Heart left ventricle (tissue), 16 donors: ENCODE measurements at places on chromosomes 11 and 22. TPM values are rescaled to one million over a fixed set of nuclear protein-coding genes. Genes with fewer than 3 reads are reported as not detected.

BARX2 gene
- not detected for total RNA-seq

GP1BB gene
- total RNA-seq = 1.4 TPM

IGSF22 gene
- 0.92 TPM for total RNA-seq

PLAAT5 gene
- 1.4 TPM for total RNA-seq

TMEM86A gene
- total RNA-seq = 2.3 TPM

GRCh38 chr11:1994121-1994520, 3.5 kb downstream of the H19 start:
- H3K4me3 ChIP-seq = no peak overlapping the region
- H3K36me3 ChIP-seq = no peaks in the 10 kb centered on the region
- no peaks in the 10 kb centered on the region for H3K4me1 ChIP-seq
- H3K27me3 ChIP-seq = no peaks in the 10 kb centered on the region
- no peak overlapping the region for H3K27ac ChIP-seq

DNA sequence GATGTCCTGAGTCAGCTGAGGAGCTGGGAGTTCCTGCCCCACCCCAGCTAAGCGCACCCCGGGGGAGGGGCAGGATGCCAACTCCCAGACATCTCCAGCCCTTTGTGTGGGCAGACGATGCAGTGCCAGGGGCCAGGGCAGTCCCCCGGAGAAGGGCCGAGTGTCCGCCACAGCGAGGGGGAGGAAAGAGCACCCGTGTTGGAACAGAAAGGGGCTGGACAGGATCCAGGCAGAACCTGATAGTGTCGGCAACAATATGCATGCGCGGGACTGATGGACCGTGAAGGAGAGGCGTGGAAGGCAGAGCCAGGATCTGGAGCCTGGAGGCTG, 1434.7 kb downstream of the BRD1 start:
- DNase-seq = no peak
- H3K4me3 ChIP-seq = no peak overlapping the region
- H3K4me1 ChIP-seq = no peaks in the 10 kb centered on the region
- no peaks in the 10 kb centered on the region for H3K36me3 ChIP-seq

DNA sequence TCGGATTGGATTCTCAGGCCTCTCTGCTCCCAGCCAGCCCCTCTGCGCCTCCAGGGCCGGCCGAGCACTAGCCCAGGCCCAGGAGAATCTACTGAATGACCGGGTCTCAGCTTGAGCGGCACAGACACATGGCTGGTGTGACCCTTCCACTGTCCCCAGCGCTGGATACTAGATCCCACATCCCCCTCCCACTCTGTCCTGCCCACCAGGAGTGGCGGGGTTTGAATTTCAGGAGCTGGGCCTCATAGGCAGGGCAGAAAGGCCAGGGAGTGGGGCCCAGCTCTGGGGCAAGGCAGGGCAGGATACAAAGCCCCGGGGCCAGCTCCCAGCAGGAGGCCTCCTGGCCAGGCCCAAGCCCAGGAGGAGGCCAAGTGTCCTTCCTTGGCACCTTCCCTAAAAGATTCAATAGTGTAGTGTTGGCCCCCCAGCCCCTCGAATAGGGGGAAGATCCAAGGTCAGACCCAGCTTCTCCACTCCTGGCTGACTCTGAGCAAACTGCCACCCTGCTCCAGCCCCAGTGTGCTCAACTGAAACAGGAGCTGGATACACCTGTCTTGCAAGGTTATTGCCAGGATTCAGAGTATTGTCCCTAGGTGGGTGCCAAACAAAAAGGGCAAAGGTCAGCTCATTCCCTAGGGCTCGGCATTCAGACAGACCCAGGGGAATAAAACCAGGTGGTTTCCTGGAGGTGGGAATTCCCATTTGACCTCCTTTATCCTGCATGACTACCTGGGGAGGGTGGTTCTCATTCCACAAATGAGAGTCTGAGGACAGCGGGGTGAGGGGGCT, 22.5 kb upstream of the TCF20 start:
- H3K27me3 ChIP-seq = no peaks in the 10 kb centered on the region
- no peak overlapping the region for H3K4me3 ChIP-seq
- no peak for DNase-seq
- no peaks in the 10 kb centered on the region for H3K36me3 ChIP-seq
- no peaks in the 10 kb centered on the region for H3K4me1 ChIP-seq

DNA sequence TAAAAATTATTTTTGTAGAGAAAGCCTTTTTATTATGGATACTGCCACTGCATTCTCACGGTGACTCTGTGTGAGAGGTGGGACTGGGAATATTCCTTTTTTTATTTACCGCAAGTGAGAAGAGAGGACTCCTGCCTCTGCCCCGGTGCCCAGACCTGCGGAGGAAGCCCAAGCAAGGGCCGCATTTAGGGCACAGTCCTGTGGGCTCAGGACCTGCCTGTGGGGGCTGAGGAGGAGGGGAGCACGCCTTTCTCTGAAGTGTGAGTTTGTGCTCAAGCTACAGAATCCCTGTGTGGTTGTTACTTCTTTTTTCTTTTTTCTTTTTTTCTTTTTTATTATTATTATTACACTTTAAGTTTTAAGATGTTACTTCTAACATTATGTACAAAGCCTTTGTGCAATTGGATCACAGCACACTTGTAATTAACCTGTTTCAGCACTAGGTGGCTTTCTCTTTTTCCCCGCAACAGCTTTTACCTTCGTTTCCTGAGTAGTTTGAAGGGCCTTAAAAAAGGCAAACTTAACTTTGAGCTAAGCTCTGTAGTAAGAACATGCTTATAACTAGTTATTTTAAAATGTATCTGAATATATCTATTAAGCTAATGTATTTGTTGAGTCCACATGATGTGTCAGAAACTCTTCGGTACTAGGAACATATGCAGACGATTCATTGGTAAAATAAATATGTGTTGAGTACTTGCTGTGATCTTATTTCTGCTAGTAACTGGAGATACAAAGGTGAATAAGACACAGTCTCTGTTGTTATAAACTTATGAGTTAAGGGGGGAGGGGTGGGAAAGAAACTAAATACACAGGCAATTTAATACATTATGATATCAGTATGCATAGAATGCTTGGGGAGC, 18.3 kb downstream of the AMOTL1 start:
- no peak overlapping the region for H3K4me3 ChIP-seq
- no peaks in the 10 kb centered on the region for H3K27me3 ChIP-seq
- H3K36me3 ChIP-seq = no peaks in the 10 kb centered on the region
- DNase-seq = no peak

- DNase-seq = no peak
- no peaks in the 10 kb centered on the region for H3K27me3 ChIP-seq
- H3K36me3 ChIP-seq = no peaks in the 10 kb centered on the region
Measured at GRCh38 chr11:115872416-115872815, 368.2 kb upstream of the CADM1 start.

DNA sequence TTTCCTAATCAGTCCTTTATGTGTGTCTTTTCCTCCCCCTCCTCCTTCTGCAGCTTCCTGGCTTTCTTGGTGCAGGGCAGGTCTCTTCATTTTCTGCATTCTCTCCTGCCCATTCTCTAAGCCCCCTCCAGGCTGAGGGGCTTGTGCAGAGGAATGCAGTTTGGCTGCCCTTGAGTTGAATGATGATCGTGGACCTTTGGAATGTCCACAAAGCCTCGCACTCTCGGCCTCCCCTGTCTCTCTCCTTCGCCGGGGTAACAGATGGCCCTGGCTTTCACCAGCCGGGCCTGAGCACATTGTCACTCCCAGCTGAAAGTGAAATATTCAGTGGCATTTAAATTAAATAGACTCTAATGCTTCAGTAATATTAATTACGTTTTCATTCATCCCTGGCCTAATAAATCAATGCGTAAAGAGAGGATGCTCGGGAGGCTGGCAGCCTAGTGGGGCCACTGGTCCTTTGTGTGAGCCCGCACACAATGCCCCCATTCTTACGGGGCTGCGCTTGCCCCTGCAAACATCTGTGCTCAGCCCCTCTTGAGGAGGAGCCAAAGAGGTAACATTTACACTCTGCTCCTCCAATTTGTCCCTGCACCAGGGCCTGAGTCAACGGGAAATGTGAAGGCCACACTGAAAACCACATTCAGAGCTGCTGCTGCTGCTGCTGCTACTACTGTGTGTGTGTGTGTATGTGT, 64.9 kb upstream of the PAX6 start:
- no peaks in the 10 kb centered on the region for H3K4me1 ChIP-seq
- no peak overlapping the region for H3K4me3 ChIP-seq
- H3K27me3 ChIP-seq = no peaks in the 10 kb centered on the region
- no peak overlapping the region for H3K27ac ChIP-seq
- no peak for DNase-seq
- no peaks in the 10 kb centered on the region for H3K36me3 ChIP-seq

DNA sequence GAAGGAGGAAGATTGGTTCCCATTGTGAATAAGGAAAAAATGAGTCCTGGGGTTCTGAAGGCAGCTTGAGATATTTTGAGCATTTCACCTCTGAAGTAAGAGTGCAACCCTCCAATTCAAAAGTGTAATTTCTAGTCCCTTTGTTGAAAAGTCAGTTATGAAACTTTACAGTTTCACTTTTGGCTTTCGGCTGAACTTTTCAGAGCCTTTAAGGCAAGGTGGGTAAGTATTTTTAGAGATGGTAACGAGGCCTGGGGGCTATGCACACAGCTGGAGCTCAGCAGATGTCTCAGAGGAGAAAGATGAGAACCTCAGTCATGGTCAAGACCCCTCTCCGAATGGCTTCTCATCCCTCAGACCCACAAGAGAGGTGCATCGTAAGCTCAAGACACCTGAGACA, 267.6 kb downstream of the KIRREL3 start:
- no peak overlapping the region for H3K4me3 ChIP-seq
- no peaks in the 10 kb centered on the region for H3K27me3 ChIP-seq
- no peaks in the 10 kb centered on the region for H3K36me3 ChIP-seq

DNA sequence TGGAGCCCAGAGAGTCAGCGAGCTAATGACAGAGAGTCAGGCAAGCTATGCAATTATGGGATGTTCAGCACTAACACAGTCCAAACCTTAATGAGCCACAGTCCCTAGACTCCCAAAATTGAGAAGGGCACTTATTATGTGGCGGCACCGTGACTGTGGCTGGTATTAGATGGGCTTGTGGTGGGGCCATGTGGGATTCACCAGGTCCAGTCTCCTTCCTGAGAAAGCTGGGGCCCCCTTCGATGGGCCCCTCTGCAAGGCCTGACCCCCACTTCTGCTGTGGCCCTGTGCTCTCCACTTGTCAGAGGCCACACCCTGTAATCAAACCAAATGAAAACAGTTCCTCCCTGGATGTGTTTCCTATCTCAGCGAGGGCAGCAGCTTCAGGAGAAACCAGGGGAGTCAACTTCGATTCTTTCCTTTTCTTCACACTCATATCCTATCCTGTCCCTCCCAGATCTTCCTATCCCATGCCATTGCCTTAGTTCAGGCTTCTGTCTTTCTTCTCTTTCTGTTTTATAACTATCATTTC, 42.9 kb downstream of the INSC start:
- no peak for DNase-seq
- H3K4me3 ChIP-seq = no peak overlapping the region
- H3K27me3 ChIP-seq = no peaks in the 10 kb centered on the region
- no peak overlapping the region for H3K27ac ChIP-seq
- no peaks in the 10 kb centered on the region for H3K36me3 ChIP-seq

DNA sequence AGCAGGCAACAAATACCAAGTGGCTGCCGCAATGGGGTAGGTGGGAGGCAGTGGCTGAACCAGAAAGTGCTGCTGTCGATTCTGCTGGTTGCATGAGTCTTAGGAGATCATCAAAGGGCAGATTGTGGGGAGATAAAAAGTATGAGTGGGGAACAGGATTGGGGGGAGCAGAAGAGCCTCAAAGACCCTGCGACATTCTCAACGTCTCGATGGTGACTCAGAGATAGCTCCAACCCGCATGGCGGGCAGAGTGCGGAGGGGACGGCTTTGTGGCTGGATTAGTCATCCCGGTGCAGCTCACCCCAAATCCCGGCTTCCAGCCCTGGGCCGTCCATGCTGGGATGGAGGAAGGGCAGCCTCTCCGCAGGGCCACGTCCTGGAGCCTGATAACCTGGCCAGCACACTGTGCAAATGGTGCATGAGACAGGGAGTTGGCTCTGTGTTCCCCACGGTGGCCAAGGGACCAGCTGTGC, 11.6 kb upstream of the RTN4R start:
- DNase-seq = no peak
- H3K4me3 ChIP-seq = no peak overlapping the region
- no peak overlapping the region for H3K27ac ChIP-seq
- H3K36me3 ChIP-seq = no peaks in the 10 kb centered on the region
- no peaks in the 10 kb centered on the region for H3K4me1 ChIP-seq

DNA sequence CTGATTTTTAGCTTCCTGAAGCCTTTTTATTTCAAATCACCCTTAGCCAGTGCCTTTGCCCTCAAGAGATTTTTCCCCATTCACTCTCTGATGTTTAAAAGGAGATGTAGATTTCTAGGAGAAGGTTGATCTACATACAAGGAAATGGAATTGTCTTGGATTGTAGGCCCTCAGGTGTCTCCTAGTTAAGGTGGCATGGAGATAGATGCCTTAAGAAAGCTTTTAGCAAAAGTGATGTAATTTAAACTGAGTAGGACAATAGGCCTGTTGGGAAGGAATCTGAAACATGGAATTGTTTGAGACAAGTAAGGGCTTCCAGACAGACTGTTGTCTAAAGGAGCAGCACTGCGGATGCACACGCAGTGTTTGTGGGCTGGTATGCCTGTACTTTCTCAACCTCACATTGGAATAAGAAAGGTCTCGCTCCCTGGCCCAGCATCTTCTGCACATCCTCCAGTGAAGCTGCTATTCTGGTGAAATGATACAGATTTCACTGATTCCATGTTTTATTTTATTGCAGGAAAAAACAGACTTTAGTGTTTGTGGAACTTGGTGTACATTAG, 69.8 kb upstream of the SLC25A18 start:
- peaks cover 14% of the 10 kb centered on the region for H3K4me1 ChIP-seq
- no peak for DNase-seq

DNA sequence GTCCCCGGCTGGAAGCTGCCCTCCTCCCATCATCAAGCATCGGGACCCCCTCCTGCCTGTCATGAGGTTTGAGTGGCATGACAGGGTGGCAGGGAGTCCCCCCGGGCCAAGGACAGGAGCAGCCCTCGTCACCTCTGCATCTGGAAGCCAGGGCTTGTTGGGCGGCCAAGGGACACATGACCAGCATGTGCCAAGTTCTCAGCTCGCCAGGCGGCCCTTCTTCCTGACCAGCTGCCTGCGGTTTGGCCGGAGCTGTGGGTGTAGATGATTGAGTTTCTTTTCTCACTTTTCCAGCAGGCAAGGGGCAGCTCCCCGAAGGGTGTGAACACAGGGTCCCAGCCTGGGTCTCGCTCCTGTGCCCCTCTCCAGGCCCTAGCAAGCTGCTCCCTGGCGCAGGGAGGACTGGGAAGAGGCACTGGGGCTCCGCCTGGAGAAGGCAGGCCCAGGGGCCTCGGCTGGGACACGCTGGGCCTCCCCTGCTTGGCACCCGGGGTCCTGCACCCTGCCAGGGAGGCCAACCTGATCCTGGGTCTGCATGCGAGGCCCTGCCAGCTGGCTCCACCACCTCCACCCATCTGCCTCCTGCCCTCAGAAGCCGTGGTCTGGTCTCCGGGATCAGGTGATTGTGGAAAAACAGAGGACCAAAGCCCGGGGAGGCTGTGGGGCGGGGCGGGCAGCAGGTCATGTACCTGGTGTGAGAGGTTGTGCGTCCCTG, 13.4 kb downstream of the ARHGAP8 start:
- no peak overlapping the region for H3K4me3 ChIP-seq
- H3K27me3 ChIP-seq = no peaks in the 10 kb centered on the region
- H3K27ac ChIP-seq = no peak overlapping the region
- no peaks in the 10 kb centered on the region for H3K4me1 ChIP-seq
- H3K36me3 ChIP-seq = no peaks in the 10 kb centered on the region

- no peaks in the 10 kb centered on the region for H3K27me3 ChIP-seq
- peaks cover 28% of the 10 kb centered on the region for H3K4me1 ChIP-seq
- H3K4me3 ChIP-seq = no peak overlapping the region
- no peak overlapping the region for H3K27ac ChIP-seq
- H3K36me3 ChIP-seq = no peaks in the 10 kb centered on the region
Measured at GRCh38 chr11:44982496-44983062, 31.9 kb upstream of the TP53I11 start.
